ENCODE measurements at places on chromosomes 11 and 22.

GRCh38 chr11:64903291-64903833 lies 13.6 kb downstream of the ATG2A start:
- no peak for DNase-seq

- no peak for DNase-seq
These were observed 7.0 kb upstream of the POLA2 start for GRCh38 chr11:65254724-65255123.

- no peak for DNase-seq
These were observed 11.0 kb upstream of the BLID start for GRCh38 chr11:122127020-122127419.

- no peak for DNase-seq
These were observed 14.1 kb downstream of the PHF21B start for GRCh38 chr22:44995715-44996114.

DNA sequence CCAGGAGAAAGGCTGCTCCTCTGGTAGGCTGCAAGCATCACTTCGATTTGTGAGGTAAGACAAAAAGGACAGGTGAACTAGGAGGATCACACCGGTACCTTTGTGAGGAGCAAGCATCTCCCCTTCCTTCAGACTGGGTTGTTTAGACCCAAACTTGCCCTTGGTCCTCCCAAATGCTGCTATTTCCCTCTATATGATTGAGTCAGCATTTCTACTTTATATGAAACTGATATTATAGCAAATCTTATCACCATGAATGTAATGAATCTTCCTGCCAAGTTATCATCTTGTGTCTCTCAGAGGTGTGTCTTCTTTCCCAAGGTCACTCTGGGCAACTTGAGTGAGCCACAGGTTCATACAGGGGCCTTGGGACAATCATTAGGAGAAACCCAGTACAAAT lies 61.0 kb downstream of the KIRREL3 start:
- no peak for DNase-seq

DNA sequence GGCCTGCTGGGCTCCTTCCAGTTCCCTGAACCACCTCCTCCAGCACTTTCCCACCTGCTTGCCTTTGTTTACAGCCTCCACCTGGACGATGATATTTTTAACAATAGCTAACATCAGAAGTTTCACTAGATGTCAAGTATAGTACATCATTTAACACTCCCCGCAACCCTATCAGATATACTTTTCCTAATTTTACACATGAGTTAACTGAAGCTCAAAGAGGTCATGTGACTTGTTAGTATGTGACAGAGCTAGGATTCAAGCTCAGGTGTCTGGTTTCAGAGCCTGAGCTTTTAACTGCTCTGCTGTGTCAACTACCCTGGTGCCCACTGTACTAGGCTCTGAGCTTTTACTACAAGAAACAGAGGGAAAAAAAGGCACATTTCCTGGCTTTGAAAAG lies 14.3 kb upstream of the HPX start:
- no peak for DNase-seq

DNA sequence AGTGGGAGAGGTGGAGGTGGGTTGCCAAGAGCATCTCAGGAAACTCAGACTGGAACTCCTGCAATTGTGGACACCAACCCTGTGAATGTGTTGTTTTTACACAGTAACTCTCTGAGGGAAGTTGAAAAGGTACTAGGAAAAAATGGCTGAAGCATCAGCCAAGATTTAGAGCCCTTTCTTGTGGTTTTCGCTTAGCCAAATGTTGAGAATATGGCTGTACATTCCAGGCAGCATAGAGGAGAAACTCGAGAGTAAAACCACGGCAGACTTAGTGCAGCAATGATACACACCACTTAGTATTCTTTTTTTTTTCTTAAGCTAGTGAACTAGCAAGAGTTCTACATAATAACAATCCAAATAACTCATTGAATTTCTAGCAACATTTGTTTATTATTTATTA lies 309.7 kb upstream of the MTNR1B start:
- no peak for DNase-seq

DNA sequence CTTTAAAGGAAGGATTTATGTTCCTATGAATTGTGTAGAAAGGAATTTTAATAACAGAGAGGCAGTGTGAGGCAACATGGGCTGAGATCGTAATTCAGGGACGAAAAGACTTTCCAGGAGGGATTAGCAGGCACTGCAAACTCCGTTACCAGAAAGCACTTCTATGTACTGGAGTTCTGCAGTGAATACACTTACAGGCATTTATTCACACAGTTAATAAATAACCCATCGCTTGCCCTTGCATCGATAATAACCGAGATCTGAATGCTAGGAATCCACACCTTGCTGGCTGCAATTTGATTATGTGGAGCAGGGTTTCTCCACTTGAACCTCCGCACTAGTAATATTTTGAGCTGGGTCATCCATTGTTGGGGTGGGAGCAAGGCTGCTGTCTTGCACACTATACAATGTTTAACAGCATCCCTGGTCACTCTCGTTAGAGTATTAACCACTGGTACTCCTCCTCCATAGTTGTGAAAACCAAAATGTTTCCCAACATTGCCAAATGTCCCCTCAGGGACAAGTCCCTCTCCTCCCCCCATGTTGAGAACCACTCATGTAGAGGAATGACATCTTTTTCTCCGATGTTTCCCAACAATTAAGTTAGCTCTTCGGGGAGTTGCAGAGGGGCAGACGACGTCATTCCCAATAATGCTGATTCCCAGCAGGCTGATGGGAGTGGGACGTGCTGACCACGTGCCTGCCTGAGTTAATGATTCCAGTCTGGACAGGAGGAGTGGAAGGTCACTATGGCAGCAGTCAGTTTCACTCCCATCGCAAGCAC lies 99.5 kb downstream of the SNX19 start:
- no peak for DNase-seq

GRCh38 chr22:19723983-19724827 lies 866 bp downstream of the GP1BB start:
- DNase-seq: no peak

DNA sequence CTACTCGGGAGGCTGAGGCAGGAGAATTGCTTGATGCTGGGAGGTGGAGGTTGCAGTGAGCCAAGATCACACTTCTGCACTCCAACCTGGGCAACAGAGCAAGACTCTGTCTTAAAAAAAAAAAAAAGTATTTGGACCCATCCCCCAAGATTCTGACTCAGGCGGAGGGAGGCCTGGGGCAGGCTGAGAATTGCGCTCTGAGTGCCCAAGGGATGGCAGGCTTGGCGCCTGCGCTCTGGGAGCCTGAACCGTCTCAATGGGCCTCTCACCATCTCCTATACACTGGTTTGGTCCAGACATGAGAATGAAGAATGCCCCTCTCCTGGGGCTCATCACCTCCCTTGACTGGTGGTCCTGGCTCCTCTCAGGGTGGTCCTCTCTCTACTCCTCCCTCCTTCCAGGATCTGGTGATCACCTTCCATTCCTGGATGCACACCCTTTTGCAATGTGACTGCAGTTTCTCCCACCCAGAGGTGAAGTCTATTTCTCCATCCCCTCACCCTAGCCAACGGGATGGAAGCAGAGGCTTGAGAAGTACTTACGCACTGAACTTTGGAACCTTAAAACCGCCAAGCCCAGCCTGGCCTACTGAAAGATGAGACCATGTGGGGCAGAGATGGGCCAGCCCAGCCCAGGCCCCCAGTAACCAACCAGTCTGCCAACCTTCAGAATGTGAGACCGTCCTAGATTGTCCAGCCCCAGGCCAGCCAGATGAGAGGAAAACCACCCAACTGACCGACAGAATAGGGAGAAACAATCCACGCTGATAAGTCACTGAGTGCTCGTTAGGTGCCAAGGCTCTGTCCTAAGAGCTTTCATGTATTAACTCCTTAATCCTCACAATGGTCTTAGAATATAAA lies 4.9 kb downstream of the POLR3H start:
- no peak for DNase-seq

- DNase-seq: no peak
These were observed 2.7 kb downstream of the SLC43A1 start for GRCh38 chr11:57512646-57513451.

DNA sequence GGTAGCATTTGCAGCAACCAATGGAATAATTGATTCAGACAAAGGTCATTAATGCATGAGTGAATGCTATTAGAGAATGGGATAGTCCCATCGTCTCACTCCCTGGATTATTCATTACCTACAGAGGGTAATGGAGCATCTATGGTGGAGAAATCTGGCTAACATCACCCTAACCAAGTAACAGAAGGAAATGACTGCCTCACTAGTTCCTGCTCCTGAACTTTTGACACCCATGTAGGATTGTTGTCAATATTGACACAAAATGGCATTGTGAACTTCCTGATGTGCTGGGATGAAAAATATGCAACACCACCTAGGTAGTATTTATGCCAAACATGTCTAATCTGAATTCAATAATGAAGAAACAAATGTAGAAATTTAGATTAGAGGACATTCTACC lies 44.0 kb upstream of the KIRREL3 start:
- DNase-seq: no peak

DNA sequence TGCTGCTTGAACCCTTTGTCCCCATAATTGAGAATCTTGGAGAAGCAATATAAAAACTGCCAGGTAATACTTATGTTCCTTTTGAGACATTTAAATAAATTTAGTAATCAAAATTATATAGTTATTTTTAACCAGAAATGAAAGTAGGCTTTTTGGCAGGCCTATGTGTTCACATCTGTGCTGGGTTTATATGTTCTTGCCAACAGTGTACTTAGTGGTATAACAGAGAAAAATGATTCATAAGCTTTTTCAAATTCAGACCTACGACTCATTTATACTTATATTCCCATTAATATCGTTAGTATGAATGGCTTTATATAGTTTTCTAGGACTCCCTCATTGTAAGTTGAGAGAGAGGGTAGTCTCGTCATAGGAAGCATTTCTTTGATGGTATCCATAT lies 79.0 kb downstream of the DDX10 start:
- DNase-seq: no peak

GRCh38 chr11:44774731-44775130 lies 48.0 kb downstream of the TSPAN18 start:
- no peak for DNase-seq

- peak; percentile 39 for DNase-seq
These were observed at the start of gene APOBEC3B for GRCh38 chr22:38981992-38982927. Gene APOBEC3B (plus strand): TSS chr22:38982347. CDS start chr22:38982454, 107 bp downstream.

DNA sequence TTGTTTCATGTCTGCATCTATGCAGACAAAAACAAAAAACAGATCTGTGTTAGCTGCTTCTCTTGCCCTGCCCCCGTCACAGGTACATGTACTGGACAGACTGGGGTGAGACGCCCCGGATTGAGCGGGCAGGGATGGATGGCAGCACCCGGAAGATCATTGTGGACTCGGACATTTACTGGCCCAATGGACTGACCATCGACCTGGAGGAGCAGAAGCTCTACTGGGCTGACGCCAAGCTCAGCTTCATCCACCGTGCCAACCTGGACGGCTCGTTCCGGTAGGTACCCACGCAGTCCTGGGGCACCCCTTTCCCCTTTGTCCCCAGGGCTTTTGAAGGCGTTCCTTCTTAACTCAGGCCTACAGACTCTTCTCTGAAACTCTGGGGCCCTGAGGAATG lies 45.2 kb downstream of the LRP5 start:
- DNase-seq: no peak

DNA sequence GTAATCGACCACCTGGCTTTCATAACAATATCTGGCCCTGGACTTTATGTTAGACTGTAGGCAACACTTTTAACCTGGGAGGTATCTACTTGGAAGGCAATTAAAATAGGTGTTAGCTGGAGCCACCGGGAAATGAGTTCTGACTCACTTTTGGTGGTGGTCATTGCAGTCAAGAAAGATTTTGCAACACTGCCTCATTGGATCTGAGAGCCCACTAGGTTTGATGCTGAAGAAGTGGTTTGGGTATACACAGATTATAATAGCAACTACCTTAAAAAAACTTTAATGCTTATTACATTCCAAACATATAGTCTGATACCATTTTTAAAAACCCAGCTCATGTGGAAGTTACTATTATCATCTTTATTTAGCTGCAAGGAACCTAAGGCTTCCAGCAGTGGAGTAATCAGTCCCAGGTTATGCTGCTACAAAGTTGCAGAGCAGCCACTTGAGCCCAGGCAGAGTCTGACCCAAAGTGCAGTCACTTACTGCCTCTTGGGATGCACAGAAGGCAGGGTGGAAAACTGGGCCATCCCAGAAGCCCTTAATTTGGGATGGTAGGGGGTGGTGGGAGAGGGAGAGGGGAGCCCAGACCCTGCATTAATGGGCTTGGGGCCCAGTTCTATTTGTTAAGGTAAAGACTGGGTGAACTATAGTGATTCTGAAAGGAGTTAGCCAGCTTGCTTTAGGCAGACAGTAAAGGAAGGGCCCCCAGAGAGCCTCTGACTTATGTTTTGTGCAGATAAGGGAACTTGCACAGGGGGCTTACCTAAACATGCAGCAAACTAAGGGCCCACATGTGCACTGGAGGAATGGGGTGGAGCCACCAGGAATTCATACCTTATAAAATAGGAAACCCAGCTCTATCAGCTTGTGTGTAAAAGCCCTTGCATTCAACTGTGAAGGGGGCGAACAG lies 149.4 kb downstream of the SNX19 start:
- DNase-seq: no peak

GRCh38 chr11:44149651-44150050 lies 54.2 kb downstream of the EXT2 start:
- no peak for DNase-seq

- no peak for DNase-seq
These were observed 60.7 kb downstream of the TTC17 start for GRCh38 chr11:43419460-43419859.

GRCh38 chr22:49218142-49218541 lies 609.5 kb downstream of the BRD1 start:
- no peak for DNase-seq

GRCh38 chr11:67273260-67273990 lies 7.2 kb downstream of the GRK2 start:
- no peak for DNase-seq

DNA sequence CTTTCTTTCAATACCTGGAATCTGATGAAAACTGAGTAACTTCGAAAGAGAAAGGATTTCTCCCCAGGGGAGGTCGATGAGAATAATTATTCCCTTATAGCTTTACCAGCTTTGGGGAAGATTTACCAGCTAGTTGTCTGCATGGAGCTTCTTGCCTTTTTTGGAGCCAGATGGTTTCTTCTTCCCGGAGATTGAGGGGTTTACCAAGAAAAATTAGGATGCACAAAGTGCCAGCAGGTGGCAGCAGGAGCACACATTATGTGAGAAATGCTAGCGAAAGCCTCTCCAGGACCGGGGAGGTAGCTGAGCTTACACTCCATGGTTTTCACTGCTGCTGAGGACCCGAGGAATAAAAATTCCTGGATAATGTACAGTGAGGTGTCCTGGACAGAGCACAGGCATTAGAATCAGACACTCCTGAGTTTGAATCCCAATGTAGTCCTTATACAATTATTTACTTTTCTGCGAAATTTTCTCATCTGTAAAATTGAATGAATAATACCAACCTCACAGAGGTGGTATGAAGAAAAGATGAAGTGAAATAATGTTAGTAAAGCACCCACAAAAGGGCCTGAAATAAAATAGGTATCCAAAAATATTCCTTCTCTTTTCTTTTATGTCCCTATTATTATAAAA lies 46.0 kb upstream of the PARVA start:
- peak; percentile 33 for DNase-seq
